SK-N-SH (cell line): ENCODE measurements at places on chromosomes 7 and 10. TPM values are rescaled to one million over a fixed set of nuclear protein-coding genes. Genes with fewer than 3 reads are reported as not detected.

DNA sequence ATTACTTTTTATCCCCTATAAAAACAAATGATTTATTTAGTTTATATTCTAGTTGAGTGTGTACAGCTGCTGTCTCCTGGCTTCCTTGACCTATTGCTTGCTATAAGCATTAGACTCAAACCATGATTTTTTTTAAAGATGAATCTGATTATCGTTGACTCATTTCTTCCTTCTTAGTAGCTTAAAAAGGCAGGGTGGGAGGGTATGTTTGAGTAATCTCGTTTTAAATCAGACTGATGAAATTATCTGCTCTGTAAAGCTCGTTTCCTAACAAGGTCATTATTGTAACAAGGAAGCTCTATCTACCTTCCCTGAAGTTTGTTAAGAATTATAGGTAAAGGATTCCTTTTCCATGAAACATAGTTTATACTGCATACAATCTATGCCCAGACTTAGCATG is 276.3 kb upstream of the KCND2 start:
- DNase-seq, result no peak

DNA sequence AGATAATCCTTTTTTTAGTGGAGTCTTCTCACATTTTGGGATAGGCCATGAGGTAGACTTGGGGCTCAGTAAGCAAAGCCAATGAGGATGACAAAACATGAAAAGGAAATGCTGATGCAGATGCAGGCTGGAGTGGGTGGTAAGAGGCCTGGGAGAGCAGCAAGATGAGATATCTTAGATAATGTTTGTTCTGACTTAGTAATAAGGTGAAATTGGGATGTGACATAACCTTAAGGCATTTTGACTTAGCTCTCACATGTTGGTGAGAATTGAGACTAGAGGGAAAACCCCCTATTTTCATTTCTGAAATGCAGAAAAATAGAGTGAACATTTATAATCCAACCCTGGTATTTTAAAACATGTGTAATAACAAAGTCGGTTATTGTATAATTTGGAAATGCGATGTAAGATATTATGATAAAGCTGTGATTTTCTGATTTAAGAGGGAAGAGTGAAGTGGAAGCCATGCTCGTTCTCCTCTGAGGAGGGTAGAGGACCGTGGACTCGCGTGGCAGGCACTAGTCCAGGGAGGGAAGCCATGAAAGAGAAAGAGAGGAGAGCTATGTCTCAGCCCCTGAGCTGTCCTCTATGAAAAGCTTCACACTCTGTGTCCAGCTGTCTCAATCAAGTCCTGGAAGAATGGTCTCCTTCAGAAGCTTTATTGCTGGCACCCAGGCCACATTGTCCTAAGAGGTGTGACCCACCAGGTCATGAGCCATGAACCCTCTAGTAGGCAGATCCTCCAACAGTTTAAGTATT is 57.3 kb downstream of the ST7 start:
- DNase-seq, result no peak

DNA sequence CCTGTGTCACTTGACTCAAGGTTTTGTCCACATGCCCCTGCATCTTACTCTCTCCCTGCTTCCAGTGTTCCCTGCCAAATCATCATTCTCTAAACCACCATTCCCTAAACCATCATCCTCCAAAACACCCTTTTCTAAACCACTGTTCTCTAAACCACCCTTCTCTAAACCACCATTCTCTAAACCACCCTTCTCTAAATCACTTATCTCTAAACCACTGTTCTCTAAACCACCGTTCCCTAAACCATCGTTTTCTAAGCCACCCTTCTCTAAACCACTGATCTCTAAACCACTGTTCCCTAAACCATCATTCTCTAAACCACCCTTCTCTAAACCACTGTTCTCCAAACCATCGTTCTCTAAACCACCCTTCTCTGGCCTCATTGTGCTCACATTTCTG is 142.1 kb downstream of the CXCL12 start:
- no peak for DNase-seq

- peak; percentile 47 for DNase-seq
Observed at GRCh38 chr7:44309271-44310091, 15.9 kb downstream of the CAMK2B start.

GRCh38 chr7:128933180-128933891 is 4.4 kb upstream of the IRF5 start:
- DNase-seq, result no peak

GRCh38 chr7:31811650-31812461 is 124.8 kb downstream of the PPP1R17 start:
- no peak for DNase-seq

Gene ELMO1
- polyA plus RNA-seq, result 0.64 and 2.8 TPM in 2 replicates

GRCh38 chr7:102883098-102883860 is 29.5 kb upstream of the LRRC17 start:
- DNase-seq, result no peak

DNA sequence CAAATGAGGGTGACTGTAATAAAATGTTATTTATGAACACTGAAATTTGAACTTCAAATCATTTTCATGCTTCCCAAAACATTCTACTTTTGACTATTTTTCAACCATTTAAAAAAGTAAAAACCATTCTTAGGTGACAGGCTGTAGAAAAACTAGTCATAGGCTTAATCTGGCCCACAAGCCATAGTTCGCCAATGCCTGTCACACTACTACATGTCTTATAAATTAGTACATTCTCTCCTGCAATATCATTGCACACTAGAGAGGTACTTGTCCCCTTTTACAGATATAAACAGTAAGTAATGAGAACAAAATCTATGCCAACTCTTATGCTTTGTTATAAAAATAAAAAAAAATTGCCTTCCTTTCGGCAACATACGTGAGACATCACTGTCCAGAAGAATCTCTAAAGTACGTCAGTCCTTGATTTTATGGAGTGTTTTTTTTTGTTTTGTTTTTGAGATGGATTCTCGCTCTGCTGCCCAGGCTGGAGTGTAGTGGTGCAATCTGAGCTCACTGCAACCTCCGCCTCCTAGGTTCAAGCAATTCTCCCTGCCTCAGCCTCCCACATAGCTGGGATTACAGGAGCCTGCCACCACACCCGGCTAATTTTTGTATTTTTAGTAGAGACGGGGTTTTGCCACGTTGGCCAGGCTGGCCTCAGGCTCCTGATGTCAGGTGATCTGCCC is 23.2 kb downstream of the UPF2 start:
- no peak for DNase-seq

DNA sequence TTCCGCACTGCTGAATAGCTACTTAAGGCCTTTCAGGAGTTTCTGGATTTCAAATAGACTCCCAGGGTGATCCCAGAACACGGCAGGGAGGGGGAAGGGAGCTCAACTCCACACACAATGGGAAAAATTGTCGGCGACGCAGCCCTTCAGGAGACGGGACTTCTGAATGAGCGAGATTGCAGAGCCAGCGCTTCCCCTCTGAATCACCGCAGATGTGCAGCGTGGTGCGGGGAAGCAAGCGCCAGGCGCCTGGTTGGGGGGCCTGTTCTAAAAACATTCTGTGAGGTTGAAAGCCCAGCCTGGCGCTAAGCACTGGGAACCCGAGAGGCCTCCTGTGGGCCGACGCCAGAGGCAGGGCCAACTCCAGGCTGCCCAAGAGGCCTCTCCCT is 163.3 kb downstream of the MAD1L1 start:
- DNase-seq, result no peak

Gene PLXDC2
- 2.5 and 3.0 TPM in 2 replicates for polyA plus RNA-seq

GRCh38 chr10:11345224-11346054 is 266.0 kb downstream of the USP6NL start:
- DNase-seq, result no peak

Gene HECW1
- polyA plus RNA-seq, result not detected in 2 replicates

DNA sequence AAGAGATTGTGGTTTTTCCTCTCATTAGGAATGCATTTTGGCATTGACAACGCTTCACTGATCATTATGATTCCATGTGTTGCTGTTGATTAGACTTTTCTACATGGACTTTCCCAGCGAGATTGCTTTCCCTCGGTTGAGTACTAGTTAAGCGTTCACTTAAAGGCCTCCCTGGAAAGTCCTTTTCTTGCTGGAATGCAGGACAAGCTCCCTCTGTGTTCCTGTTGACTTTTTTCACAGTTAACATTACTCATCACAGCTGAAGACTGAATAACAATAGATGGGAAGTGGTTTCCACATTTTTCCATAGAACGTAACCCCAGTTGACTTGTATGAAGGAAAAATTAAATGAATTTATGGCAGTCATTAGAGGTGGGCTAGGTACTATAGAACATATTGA is 2.6 kb upstream of the CAV1 start:
- no peak for DNase-seq

Gene TMEM196
- not detected in 2 replicates for polyA plus RNA-seq

Gene ZNF503
- polyA plus RNA-seq, result 4.5 and 5.9 TPM in 2 replicates

DNA sequence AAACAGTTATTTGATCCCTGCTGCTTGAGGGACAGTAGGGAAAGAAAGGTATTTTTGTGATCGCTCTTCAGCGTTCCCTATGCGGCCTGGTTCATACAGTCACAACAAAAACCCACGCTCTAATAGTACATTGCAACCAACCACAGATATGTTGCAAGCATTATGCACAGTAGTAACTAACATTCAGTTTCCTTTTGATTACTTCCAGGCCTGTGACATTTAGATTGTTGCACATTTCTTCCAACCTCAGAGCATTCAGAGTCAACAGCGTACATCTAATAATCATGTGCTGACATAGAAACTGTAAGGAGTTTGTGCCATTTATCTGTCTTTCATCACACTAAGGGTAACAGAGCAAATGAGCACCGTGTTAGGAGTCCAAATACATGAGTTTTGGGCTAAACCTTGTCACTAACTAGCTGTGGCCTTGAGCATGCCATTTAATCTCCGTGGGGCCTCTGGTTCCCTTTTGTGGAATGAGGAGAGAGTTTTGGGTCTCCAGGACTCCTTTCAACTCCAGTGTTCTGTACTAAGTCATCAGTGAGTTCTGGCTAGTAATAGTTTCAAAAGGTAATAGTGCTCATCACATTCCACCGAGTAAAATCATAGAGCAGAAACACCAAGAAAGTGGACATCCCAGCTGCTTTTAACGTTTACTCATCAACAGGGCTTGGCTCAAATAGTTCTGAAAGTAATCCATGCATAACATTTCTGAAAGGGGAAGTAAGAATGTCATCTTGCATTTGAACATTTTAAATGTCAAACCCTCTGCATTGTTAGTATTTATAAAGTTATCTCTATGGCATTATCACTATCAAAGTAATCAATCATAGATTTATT is 99.0 kb upstream of the FZD1 start:
- DNase-seq, result no peak

GRCh38 chr10:78870458-78870857 is 198.3 kb upstream of the ZMIZ1 start:
- DNase-seq, result no peak

Gene MCU
- 20.6 and 30.1 TPM in 2 replicates for polyA plus RNA-seq

Gene SPDYE5
- 0.03 TPM in 1 of 2 replicates, not detected in the other for polyA plus RNA-seq

- no peak for DNase-seq
Observed at GRCh38 chr10:5774987-5775620, 38.1 kb downstream of the GDI2 start.

GRCh38 chr10:102233997-102234396 is 7.3 kb downstream of the PITX3 start:
- peak; percentile 7 for DNase-seq
